ENCODE measurements at places on chromosomes 4 and X.
A peak's percentile ranks its signal among the peaks of the same experiment; 100 is the strongest.

GRCh38 chr4:10106421-10107039, 10.1 kb downstream of the WDR1 start:
- no peak for DNase-seq

DNA sequence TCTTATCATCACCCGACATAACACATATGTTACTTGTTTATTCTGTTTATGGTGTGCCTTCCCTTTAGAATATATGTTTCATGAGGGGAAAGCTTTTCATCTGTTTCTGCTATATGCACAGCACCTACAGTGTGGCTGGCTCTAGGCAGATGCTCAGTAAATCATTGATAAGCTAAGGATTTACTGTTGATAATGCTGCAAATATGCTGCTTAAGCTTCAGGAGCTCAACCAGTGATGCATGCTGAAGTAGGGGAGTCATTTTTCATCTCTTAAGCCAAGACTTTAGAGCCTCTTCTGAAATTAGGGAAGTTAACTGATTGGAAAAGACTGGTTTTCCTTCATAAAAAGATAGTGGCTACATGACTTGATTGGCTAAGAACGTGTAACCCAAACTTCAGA, 16.4 kb downstream of the FAT4 start:
- no peak for DNase-seq

GRCh38 chr4:126851391-126851790, 781.4 kb upstream of the INTU start:
- no peak for DNase-seq

GRCh38 chr4:89259301-89260028, 48.1 kb downstream of the GPRIN3 start:
- DNase-seq: no peak

- DNase-seq: no peak
Measured at GRCh38 chrX:63782515-63782914, 2.5 kb downstream of the ARHGEF9 start.

GRCh38 chr4:175705407-175705806, 106.7 kb downstream of the GPM6A start:
- peak; percentile 95 for DNase-seq

- DNase-seq: no peak
Measured at GRCh38 chr4:79578606-79579005, 170.6 kb upstream of the GK2 start.

- no peak for DNase-seq
Measured at GRCh38 chrX:18468599-18468998, 43.2 kb downstream of the CDKL5 start.

DNA sequence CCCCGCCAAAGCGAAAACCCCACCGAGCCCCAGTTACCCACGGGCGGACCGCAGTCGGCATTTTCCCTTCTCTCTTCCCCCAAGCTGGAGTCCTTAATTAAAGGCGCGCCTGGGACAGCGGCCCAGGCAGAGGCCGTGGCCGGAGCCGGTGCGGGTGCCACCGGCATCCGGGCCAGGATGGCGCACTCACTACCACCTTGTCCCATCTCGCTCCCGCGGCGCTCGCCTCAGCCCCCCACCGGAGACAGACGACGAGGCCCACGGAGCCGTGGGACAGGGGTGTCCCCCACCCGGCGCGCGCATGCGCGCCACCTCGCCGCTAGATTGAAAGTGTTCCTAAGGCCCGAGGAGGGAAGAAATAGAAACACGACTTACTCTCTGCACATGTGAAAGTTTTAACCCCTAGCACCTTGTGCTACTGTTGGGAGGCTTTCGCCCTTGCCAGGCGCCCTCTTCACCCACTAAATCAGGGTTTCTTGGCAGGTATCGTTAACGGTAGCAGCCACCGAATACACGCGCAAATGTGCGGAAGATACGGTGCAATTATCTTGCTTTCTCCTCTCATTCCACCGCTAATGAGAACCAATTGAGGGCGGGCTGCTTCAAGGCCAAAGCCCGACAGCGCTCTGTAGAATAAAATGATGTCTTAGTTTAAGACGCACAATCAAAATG, 64.3 kb upstream of the CCDC160 start:
- no peak for DNase-seq

GRCh38 chrX:104392350-104392749, 137.6 kb upstream of the ESX1 start:
- DNase-seq: no peak

GRCh38 chrX:69077895-69078455, 87.3 kb downstream of the PJA1 start:
- DNase-seq: no peak

GRCh38 chr4:3059943-3060342, 14.4 kb downstream of the HTT-AS start:
- no peak for DNase-seq

DNA sequence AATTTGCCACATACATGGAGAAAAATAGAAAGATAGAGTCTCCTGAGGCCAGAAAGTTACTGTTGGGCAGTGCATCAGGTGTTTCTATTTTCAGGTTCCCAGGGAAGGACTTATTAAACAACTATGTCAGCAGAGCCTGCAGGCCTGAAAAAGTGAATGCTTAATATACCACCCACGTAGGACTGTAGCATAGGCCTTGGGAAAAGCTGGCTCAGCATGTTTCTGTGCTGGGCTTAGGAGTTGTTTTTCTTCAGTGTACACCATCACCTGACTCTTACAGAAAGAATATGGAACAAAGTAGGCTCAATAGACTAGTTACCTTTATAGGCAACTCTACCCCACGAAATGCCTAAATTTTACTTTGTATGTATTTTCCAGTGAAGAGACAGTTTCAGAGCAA, 1385.9 kb downstream of the FAM133A start:
- no peak for DNase-seq

GRCh38 chrX:17788439-17788838, 51.1 kb downstream of the SCML1 start:
- no peak for DNase-seq

DNA sequence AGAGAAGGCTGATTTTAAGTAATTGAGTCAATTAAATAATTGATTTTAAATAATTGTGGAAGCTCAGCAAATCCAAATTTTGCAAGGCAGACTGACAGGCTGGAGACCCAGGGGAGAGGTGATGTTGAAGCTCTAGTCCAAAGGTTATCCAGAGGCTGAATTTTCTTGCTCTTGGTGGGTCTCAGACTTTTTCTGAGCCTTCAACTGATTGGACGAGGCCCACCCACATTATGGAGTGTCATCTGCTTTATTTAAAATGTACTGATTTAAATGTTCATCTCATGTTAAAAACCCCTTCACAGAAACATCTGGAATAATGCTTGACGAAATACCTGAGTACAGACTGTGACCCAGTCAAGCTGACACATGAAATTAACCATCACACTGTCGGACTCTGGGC, 11.7 kb upstream of the CYTL1 start:
- DNase-seq: no peak

- DNase-seq: no peak
Measured at GRCh38 chr4:10072420-10073017, 44.1 kb downstream of the WDR1 start.

GRCh38 chrX:26908218-26908617, 554.9 kb downstream of the PPP4R3C start:
- no peak for DNase-seq

DNA sequence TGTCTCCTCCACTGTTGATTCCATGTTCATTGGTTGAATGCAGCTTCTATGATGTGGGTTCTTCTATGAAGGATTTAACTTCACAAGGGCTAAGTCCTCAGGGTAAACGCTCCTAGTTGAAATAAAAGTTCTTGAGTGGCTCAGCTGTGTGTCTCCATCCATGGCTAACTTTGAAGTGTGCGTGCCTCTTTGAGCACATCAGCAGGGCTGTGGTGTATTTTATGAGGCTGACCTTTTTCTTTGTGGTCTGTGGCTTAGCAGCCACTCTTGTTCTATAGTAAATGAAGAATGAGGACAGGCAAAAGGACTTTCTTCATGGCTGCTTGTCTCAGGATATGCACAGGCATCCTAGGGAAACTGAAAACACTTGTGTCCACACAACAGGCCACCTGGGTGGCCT, 88.5 kb downstream of the KIT start:
- no peak for DNase-seq

DNA sequence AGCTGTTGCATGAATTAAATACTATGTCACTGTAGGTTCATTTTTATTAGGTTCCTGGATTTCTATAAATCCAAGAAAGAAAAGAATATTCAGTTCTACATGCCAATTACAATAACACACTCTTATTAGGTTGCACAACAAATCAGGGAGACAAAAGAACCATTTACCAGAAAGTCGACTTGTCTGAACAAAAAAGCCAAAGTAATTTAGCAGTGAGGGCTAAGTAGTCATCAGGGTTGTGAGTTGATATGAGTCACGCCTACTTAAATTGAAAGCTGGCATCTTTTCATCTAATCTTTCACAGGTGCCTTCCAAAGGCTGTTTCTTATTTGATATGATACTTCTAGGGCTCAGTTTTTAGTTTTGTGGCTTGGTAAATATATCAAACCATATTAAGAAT, 25.4 kb upstream of the GNRHR start:
- no peak for DNase-seq

DNA sequence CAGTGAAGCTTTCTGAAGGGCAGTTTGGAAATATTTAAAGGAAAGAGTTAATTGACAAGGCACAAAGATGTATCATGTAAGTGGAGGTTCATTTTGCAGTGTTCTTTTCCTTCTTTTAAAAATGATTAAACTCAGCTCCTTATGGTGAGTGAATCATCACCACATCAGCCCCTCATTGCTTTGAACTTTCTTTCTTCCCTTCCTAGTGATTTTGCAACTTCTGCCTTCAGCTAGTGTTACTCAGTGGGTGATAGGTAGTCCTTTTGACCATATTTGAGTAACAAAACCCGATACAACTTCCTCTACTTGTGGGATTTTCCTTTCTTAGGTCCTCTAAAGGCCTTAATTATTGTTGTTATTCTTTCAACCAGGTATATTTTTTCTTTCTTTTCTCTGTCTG, 8.2 kb downstream of the ZCCHC4 start:
- DNase-seq: no peak

GRCh38 chrX:24877854-24878650, 137.7 kb downstream of the ARX start:
- no peak for DNase-seq

- no peak for DNase-seq
Measured at GRCh38 chrX:125641405-125641804, 321.7 kb downstream of the TEX13C start.

DNA sequence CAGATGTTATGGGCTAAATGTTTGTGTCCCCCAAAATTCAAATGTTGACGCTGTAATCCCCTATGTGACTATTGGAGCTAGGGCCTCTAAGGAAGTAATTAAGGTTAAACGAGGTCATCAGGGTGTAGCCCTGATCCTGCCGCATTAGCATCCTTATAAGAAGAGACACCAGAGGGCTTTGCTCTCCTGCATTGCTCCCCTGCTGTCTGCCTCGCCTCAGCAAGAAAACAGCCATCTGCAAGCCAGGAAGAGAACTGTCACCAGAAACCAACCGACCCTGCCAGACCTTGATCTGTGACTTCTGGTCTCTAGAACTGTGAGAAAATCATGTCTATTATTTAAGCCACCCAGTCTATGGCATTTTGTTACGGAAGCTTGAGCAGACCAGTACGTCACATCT, 331.9 kb downstream of the DCTD start:
- no peak for DNase-seq

DNA sequence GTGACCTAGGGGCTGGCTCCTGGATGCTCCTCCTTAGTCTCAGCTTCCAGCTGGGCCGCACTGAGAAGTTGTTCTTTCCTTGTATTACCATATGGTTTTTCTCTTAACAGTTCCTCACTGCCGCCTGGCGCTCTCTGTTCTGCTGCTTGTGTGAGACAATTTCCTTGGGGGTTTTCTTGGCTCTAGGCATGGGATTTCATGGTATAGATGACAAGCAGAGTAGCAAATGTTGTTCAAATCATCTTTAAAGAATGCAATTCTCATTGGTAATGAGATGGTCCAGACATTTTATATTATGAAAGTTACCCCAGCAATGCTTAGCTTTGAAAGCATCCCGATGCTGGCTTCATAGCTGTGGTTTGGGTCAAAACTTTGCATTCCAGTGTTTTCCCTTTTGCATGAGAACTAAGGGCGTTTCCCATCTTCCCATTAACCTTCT, 37.6 kb downstream of the SEPTIN11 start:
- no peak for DNase-seq

DNA sequence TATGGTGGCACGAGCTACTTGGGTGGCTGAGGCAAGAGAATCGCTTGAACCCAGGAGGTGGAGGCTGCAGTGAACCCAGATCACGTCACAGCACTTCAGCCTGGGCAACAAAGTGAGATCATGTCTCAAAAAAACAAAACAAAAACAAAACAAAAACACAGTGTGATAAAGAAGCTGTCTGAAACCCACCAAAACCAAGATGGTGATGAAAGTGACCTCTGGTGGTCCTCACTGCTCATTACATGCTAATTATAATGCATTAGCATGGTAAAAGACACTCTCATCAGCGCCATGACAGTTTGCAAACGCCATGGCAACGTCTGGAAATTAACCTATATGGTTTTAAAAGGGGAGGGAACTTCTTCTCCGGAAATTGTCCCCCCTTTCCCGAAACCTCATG, 29.4 kb upstream of the OPHN1 start:
- no peak for DNase-seq

GRCh38 chrX:129925305-129926092, 19.5 kb downstream of the UTP14A start:
- DNase-seq: no peak

DNA sequence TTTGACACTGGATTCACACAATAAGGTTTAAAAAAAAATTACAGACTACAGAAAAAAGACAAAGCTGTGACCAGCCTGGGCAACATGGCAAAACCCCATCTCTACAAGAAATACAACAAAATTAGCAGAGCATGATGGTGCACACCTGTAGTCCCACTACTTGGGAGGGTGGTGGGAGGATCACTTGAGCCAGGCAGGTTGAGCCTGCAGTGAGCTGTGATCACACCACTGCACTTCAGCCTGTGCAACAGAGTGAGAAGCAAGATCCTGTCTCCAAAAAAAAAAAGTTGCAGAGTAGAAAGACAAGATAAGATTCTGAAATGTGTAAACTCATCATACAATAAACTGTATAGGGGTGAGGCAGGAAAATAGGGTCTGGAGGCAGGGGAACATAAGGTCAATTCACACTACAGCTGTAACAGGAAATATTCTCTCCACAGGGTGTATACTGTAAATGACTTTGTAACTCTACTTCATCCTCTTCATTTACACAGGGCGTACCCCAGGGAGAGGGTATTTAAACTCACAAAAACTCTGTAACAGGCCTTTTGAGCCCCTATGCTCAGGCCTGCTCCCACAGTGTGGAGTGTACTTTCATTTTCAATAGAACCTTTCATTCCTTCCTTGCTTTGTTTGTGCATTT, 112.6 kb upstream of the MAPK10 start:
- no peak for DNase-seq

DNA sequence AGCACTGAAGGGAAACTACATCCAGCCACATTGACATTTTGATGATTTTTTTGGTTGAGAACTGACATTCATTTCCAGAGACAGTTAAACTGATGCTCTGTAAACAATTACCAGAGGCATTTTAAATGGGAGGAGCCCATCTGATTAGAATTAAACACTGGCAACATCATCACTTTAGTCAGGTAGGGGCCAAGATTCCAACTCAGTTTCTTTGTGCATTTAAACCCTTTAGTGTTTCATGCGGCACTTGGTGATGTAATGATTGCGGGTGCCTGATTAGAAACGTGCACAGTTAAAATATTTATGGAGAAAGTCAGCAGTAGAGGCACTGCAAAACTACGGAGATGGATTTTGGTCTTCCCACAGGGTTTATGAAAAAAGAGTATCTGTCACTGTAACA, 16.1 kb downstream of the TNIP3 start:
- no peak for DNase-seq
